Activated T-cell treated with anti-CD3 and anti-CD28 coated beads for 4 hours (primary cell): ENCODE measurements at places on chromosomes 6 and 20.

GRCh38 chr6:139920027-139920775 is 545.8 kb upstream of the CITED2 start:
- no peak for DNase-seq

DNA sequence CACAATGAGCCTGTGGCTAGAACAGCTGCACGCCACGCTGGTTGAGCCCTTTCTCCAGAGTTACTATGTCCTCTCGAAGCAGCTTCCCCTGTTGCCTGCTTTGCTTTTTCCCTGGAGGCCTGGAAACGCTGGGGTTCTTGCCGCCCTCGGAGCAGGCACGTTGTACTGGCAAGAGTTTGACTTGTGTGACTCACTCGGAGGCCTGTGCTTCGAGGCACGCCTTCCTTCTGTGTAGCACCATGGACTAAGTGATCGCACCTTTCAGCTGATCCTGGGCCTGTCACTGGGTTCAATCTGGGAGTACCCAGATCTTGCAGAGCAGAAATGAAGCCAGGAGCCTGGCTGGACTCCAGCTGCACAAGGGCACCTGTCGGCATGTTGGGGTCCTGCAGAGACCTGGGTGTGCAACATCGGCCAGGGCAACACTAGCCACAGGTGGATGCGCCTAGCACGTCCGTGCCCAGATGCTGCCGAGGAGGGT is 5.2 kb downstream of the INSM1 start:
- DNase-seq, result no peak

DNA sequence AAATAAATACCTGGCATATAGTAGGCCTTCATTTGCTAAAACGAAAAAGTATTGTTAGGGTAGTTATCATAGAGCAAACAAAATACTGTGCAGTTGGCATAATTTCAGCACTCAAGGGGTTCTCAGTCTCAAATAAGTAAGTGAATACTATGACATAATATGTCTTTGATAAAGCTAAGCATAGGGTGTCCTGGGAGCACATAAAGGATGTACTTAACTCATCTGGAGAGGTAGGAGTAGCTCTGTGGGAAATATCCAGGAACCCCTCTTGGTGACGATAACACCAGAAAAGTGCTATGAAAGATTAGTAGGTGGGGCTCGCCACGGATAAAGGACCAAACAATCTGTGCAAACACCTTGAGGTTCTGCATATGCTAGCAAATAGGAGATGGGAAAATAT is 23.2 kb downstream of the VNN1 start:
- DNase-seq, result no peak

GRCh38 chr20:16349523-16350260 is 223.6 kb downstream of the KIF16B start:
- no peak for DNase-seq

DNA sequence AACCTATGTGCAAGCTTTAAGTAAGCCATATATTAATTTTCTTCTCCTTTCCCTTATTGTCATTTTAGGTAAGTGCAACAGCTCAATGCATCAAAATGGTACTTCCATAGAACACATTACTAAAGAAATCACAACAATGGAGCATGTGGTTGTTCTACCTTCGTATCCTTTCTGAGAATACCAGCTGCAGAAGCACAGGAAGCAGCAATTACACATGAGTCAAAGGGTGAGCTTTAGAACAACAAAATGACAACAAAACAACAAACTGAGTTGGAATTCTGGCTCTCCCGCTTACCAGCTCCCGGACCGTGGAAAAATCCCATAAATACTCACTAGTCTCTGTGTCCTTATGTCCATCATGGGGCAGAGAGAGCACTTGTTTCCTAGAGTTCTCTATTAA is 108.9 kb downstream of the BCAS1 start:
- no peak for DNase-seq

- DNase-seq, result no peak
Observed at GRCh38 chr20:19996917-19997316, 20.2 kb upstream of the NAA20 start.

DNA sequence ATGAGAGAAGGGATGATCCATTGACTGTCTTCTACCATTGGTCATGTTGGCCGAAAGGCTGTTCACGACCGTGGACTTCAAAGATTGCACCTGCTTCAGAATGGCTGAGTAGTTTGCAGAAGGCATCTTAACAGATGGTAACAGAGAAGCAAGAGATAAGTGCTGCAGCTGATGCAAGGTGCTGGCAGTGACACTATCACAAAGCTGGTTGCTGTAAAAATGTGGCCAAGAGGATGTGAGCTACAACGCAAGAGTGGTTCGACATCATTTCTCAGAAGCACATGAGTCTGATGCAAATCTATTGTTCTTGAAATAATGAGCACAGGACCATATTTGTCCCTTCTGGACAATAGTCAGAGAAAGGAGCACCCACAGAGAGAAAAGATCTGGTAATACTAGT is 27.0 kb upstream of the ANKEF1 start:
- DNase-seq, result no peak

DNA sequence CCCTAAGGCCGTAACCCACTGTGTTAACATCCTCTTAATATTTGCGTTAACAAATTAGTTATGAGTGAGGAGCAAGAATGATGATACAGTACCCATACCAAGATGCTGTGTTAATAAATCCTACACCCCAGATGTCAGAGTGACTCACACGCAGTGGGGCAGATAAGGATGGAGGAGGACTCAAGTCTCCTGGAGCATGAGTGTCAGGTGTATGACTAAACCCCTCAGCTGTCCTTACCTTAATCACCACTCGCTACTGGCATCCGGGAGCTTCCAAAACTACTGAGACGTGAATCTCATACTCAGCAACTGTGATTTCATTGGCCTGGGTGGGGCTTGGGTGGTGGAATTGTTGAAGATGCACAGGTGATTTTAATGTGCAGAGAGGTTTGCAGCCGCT is 131.3 kb upstream of the MTHFD1L start:
- no peak for DNase-seq

DNA sequence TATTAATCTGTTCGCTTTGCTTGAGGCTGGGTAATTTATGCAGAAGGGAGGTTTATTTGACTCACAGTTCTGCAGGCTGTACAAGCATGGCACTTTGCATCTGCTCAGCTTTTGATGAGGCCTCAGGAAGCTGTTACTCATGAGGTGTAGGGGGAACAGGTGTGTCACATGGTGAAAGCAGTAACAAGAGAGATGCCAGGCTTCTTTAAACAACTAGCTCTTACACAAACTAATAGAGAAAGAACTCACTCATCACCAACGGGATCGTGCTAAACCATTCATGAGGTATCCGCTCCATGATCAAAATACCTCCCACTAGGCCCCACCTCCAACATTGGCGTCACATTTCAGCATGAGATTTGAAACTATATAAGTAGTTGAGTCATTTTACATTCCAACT is 34.4 kb upstream of the GCLC start:
- no peak for DNase-seq

GRCh38 chr20:31566658-31567379 is 38.3 kb upstream of the ID1 start:
- DNase-seq, result peak; percentile 29

GRCh38 chr20:38434301-38434741 is 807 bp downstream of the SNHG17 start:
- no peak for DNase-seq

GRCh38 chr20:9109566-9109965 is 40.7 kb downstream of the PLCB4 start:
- DNase-seq, result no peak

DNA sequence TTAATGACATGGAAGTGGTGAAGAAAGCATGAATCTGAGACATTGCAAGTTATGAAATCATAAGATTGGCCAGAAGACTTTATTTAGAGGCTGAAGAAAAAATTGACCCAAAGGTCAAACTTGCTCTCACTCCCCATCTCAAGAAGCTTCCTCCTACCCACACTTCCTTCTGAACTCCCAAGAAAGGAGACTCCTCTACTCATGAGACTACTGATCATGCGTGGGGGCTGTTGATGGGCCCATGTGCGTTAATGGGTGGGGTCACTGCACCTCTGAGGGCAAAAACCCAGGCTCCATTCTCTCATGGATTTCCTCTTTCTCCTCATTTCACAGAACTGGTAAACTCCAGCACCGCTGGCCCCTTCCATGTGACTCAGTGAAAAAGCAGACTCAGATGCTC is 470.6 kb upstream of the ARID1B start:
- DNase-seq, result no peak

GRCh38 chr6:151436300-151436699 is 15.6 kb downstream of the RMND1 start:
- no peak for DNase-seq

DNA sequence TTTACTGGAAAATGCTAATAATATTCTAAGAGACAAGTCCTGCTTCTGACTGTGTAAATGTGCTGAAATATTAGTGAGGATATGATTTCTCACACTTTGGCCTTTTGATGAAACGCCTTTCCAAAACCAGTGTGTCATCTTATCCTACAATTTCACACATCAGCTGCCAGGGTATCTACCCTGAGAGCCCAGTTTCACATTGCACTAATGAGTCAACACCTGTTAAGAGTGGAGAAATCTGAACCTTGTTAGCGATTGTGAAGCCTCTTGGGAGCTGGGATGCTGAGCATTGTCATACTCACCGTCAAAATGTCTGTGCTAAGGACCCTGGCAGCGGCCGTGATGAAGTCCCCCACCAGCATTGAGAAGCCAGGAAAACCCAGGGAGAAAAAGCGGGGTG is 166.0 kb downstream of the RALGAPA2 start:
- no peak for DNase-seq

DNA sequence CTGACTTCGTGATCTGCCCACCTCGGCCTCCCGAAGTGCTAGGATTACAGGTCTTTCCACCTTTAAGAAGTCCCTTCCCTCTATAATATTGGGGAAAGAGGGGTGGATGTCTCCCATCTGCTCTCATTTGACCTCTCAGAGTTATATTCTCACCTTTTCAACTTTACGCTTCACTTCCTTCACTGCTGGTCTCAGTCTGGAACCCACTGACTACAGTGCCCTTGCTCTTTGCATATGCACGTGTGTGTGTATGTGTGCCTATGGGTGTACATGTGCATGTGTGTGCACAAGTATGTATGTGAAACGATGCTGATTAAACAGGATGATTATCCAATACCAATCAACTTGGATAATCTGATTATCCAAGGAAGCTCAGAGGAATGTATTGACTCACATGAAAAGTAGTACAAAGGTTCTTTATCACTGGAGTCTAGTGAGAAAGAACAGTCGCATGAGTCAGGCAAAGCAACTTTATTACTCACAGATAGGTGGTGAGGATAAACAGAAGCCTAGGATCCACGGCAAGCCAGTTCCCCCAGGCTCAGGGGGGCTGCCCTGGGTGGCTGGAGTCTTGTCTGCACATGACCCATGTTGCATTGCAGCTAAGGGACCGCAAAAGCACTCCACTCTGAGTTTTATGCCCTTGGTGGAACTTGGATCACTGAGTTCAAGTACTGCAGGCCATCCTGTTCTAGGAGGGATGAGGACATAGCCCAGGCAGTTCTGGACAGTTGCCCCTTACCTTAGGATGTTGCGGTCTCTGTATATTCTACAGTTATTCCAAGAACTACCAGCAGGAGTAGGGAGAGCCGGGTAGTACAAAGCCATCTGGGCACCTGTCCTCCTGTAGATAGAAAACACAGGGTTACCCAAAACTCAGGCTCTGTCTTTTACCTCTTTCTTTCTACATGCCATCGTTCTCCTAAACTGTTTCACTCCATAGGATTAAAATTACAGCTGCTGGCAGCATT is 50.9 kb downstream of the SNRNP48 start:
- DNase-seq, result no peak
